ENCODE measurements at places on chromosomes 3 and 15.

GRCh38 chr15:69755551-69756310, 303.1 kb downstream of the RPLP1 start:
- no peak for DNase-seq

DNA sequence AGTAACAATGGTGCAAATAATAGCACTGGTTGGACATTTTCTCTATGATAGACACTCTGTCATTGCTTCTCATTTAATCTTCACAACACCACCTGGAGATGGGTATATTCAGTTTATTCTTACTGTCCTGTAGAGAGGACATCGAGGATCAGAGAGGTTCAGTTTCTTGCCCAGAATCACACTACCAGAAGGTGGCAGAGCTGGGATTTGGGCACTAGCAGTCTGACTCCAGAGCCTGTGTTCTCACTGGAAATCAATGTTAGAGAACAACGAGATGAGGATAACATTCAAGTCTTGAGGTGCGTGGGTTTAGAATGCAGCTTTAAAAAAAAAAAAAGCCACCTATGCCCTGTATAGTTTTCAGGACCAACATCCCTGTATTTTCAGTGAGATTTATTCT, 127.8 kb downstream of the SYNPR start:
- no peak for DNase-seq

- DNase-seq, result no peak
Observed at GRCh38 chr3:106380232-106380631, 511.4 kb upstream of the CBLB start.

DNA sequence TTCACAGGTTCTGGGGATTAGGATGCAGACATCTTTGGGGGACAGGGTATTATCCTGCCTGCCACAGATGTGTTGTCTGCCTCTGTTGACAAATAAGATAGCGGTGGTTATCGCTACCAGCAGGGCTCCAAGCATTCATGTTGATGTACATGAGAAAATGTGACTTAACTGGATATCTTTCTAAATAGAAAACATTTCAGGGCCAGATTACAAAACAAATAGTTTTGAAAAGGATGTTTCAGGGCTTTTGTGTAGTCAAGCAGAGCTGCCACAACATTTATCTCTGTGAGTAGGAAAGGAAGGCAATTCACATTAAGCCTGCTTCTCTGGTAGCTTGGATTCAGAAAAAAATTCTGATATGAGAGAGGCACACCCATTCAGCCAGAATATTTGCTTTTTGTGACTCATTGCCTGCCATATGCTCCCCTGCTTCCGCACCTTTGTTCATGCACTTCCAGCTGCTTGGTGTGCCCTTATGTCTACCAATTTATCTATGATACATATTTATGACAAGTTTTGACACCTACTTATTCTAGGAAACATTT, 22.8 kb downstream of the PLS1 start:
- DNase-seq, result no peak

- no peak for DNase-seq
Observed at GRCh38 chr3:55474213-55474632, 12.9 kb downstream of the WNT5A start.

DNA sequence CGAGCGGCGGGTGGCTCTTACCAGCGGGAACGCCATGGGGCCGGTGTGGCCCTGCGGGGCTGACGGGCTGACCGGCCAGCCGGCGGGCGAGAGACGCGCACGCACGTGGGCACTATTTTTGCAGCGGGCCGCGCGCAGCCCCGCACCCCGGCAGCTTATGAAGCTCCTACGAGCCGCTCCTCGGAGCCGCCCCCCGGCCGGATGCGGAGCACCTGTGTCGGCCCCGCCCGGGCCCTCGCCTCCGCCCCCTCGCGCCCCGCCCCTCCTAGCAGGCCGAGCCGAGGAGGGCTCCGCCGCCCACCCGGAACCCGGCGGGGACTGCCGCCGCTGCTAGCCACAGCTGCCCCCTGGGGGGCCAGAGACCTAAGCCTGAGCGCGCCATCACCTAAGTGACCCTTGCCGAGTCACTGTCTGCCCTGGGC, 683 bp upstream of the CPEB1 start:
- no peak for DNase-seq

DNA sequence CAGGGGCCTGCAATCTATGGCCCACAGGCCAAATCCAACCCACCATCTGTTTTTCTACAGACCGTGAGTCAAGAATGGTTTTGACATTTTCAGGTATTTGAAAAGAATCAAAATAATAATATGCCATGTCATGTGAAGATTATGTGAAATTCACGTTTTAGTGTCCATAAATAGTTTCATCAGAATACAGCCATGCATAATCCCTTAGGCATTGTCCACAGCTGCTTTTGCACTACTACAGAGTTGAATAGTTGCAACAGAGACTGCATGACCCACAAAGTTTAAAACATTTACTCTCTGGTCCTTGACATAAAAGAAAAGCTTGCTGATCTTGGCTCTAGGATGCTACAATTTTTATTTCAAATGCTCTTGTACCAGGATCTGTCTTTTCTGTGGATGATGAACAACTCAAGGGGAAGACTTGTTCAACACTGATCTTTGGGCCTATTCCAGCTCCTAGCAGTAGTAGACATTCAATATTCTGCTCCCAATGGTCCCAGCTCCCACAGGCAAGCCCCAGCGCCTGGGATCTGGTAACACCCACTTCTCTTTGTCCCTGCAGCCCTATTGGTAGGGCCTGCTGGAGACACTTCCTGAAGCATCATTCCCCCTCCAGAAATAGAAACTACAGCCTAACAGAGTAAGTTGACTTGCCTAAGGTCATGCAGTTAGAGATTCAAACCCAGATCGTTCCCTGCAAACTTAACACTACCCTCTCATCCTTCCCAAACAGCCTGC, 76.9 kb downstream of the MRPL46 start:
- no peak for DNase-seq

- DNase-seq, result no peak
Observed at GRCh38 chr3:27930052-27930602, 208.0 kb upstream of the EOMES start.

- no peak for DNase-seq
Observed at GRCh38 chr15:90552162-90552928, 22.6 kb downstream of the CRTC3 start.

DNA sequence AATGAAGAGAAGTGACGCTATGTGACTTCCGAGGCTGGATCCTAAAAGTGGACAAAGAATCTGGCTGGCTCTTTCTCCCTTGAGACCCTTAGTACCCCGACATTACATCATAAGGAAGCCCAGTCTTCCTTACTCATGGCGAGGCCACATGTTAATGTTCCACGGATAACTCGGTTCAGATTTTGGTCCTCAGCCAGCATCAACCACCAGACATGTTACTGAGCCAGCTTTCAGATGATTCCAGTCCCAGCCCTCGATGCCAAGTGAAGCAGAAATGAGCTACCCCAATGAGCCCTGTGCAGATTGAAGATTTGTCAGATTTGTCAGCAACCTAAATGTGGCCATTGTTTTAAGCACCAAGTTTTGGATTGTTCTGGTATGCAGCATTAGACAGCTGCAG, 46.6 kb downstream of the SLCO2A1 start:
- no peak for DNase-seq

- DNase-seq, result no peak
Observed at GRCh38 chr15:38504680-38505467, 50.9 kb downstream of the FAM98B start.

GRCh38 chr3:118936811-118937210, 97.8 kb downstream of the IGSF11 start:
- DNase-seq, result no peak

GRCh38 chr3:130761730-130762311, 15.2 kb upstream of the PIK3R4 start:
- DNase-seq, result no peak

DNA sequence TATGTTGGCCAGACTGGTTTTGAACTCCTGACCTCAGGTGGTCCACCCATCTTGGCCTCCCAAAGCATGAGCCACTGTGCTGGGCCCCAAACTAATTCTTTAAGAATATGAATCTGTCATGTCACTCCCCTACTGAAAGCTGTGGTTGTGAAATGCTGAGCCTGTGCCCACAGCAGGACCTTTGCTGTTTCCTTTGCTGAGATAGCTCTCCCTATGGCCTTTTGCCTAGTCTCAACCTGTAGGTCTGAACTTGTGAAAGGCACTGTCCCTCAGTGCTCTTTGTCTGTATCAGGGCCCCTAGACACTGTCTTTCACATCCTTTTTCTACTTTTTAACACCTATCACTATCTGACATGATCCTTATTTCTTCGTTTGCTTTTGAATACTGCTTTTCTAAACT, 62.7 kb upstream of the CCR4 start:
- DNase-seq, result no peak

DNA sequence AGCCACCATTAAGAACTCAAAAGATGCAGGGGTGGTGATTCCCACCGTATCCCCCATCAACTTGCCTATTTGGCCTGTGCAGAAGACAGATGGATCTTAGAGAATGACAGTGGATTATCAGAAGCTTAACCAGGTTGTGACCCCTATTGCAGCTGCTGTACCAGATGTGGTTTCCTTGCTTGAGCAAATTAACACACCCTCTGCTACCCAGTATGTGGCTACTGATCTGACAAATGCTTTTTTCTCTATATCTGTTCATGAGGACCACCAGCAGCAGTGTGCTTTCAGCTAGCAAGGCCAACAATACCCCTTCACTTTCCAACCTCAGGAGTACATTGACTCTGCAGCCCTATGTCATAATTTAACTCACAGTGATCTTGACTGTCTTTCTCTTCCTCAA, 8.6 kb upstream of the MCF2L2 start:
- DNase-seq, result no peak

GRCh38 chr3:64457811-64458210, 230.0 kb downstream of the ADAMTS9 start:
- DNase-seq, result no peak

- no peak for DNase-seq
Observed at GRCh38 chr15:59594493-59594942, 17.1 kb upstream of the GCNT3 start.

Data from NCI-H1105 (cell line).